ENCODE measurements at places on chromosomes 16 and 17. TPM values are rescaled to one million over a fixed set of nuclear protein-coding genes. Genes with fewer than 3 reads are reported as not detected.

GRAP gene
- under 0.01 TPM for total RNA-seq

TMEM235 gene
- not detected for total RNA-seq

KARS1 gene
- total RNA-seq, result 75.6 TPM

ZNF205 gene
- 14.7 TPM for total RNA-seq

CDH8 gene
- total RNA-seq, result not detected

CCDC144A gene
- total RNA-seq, result 13.7 TPM

Data from fibroblast of the aortic adventitia (primary cell).